H9 (cell line): ENCODE measurements at places on chromosomes 3 and 15.

GRCh38 chr3:134752761-134753461 is 42.1 kb upstream of the EPHB1 start:
- no peak for DNase-seq

DNA sequence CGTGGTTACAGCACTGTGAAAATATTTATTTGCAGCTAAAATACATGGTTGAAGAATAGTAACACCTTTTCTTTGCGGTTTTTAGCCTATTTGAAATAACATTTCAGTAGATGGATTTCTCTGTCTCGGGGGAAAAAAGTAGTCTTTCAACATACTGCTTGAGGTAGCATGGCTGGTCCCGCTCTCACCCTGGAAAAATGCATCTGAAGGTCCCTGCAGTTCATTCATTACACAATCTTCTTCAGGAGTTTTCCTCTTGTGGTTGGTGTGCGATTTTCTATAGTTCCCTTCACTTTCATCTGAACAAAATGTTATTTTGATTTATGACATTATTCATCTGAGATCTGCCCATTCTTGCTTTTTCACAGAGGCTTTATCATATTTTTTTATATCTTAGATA is 75.9 kb downstream of the STRIT1 start:
- DNase-seq = no peak

GRCh38 chr3:57709559-57709958 is 16.7 kb upstream of the DENND6A start:
- DNase-seq = no peak

DNA sequence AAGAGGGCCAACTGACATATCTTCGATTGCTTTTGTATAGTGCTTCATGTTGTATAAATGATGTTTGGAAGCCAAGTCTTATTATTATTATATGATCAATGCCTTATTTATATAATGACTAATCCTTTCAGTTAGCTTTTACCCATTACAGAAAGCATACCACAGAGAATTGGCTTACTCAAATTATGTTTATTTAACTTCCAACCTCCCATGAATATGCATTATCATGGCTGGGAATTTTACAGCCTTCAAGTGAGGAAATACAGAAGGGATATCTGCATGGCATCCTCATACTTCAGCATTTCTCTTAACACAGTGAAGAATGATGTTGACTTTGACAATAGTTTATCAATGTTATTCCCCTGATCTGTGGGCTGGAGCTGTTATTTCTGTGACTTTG is 225.9 kb upstream of the GAP43 start:
- no peak for DNase-seq

DNA sequence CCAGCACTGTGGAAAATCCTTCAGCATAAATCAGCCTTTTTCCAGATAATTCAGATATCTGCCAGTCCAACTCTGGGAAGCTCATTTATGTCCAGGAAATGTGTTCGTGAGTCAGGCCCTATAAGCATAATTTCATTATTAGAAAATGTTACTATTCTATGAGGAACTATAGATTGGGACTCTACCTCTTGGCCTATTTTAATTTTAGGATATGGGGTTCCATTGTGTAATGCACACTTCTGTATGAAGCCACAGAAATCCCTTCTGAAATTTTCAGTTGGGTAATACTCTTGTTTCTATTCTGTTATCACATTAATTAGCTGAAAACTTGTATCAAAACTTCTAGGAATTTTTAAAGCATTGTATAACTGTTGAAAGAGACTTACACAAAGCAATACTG is 43.9 kb upstream of the IL12A start:
- no peak for DNase-seq

DNA sequence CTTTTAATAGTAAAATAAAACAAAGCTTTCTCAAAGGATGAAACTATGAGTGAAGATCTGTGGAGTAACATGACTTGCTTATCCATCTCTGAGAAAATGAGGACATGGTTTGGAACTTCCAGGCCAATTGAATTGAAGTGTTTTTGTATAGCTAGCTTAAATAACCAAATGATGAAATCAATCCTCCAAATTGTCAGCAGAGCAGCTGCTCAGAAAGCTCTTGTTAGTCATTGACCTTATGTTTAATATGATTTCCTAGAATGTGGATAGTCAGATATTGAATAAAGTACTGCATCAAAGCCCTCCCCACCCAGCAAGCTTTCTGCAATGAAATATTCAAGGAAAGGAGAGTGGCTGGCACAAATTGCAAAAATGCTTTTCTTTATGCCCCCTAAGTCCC is 437.2 kb downstream of the MFSD1 start:
- no peak for DNase-seq

DNA sequence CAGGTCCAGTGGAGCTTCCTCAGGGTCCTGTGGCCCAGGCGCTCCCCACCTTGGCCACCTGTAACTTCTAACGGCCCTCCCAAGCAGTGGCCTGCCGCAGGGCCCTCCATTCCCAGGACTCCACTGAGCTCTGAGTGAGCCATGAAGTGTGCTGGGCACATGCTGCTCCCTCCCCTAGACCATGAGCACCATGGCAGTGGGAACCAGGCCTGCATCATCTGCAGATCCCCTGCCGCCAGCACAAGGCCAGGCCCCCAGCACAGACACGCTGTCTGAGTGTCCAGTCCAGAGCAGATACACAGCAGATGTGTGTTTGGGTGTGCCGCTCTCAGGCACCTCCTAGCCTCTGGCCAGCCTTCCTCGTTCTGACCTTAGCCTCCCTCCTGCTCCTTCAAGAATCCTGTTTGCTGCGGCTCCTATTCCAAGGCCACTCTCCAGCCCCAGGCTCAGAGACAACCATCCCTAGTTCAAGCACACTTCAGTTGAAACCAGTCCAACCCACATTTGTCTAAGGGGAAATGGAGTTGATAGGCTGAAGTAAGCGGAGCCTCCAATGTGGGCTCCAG is 7.0 kb upstream of the KLF15 start:
- DNase-seq = no peak

- DNase-seq = peak; percentile 59
Measured at GRCh38 chr15:78075490-78076230, 1.9 kb downstream of the TBC1D2B start.

DNA sequence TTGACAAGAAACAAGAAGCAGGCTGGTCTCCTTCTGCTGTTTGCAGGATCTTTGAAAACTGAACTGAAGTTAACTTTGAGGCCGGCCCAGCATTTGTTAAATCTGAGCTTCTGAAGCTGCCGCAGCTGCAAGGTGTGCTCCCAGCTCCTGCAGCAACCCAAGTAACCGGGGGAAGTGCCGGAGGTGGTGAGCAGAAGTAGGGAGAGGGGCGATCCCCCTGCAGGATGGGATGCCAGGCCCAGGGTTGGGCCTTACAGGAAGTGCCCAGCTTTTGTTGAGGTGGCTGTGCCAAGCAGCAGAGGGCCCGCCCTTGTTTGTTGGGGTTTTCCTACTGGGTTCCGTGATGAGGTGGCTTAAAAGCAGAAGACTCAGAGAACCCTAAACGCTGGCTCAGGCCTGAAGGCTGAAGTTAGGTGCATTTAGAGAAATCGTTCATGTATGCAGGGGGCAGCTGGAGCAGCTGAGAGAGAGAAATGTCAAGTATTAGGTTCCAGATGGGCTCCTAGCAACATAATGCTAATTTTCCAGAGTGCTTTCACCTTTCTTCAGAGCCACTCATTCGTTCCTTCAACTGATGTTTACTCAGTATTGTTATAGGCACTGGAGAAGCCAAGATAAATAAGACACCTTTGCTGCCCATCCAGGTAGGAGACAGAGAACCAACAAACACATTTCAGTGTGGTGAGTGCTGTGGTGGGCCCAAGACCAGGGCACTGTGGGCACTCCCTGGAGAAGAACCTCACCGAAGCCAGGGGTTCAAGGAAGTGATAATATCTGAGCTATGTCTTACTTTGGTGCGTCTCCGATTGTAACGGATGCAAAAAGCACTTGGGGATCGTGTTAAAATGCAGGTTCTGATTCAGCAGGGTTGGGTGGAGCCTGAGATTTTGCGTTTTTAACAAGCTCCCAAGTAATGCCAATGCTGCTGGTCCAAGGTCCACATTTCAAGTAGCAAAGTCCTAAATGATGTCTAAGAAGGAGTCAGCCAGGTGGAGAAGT is 42.2 kb upstream of the PLCL2 start:
- DNase-seq = peak; percentile 47

GRCh38 chr3:49647741-49648140 is 26.4 kb upstream of the APEH start:
- no peak for DNase-seq

DNA sequence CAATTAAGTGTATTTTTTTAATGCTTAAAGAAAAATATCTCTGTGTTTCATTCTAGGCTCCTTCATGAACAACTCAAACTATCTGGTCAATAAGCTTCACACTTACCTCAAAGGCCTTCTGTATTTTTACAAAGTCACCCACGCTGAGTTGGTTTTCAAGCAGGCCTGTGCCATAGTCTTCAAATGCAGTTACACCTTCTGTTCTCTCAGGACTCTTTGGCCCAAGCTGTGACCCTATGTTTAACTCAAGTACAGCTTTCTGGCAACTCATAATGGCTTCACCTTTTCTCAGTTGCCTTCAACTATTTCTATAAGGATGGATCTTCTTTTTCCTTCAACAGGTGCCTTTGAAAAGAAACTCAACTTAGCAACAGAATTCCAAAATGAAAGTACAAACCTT is 587 bp downstream of the WDR49 start:
- DNase-seq = no peak

DNA sequence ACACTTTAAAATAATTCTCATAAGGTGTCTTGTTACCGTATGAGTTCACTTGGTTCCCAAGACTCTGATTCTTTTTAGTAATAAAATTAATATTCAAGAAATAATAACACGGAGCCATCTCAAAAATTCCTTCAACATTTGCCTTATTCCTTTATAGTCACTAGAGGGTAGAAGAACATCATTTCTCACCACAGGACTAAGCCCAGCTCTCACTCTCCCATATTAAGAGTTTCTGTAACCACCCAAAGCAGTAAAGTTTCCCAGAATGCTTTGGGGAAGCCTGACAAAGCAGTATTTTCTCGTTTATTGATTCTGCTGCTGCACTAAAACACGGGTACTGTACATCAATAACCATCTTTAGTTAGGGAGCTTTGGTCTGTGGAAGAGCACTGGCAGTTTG is 114.9 kb downstream of the MCTP2 start:
- no peak for DNase-seq

DNA sequence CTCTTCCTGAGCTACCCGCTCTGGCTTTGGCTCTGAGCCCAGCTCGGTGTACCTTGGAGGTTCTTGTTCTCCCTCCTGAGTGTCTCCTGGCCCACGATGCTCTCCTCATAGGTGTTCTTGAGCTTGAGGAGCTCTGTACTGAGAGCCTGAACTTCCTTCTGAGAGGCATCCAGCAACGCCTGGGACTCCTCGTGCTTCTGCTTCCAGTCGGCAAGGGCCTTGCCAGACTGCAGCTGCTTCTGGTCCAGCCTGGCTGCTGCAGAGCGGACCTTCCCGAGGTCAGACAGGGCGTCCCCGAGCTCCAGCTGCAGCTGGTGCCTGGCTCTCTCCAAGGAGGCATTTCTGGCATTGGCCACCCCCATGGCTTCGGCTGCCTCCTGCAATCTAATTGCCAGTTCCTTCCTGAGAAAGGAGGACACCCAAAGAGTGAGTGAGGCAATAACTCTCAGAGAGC is 99.8 kb downstream of the MYH15 start:
- no peak for DNase-seq

GRCh38 chr3:18787441-18787840 is 360.9 kb upstream of the KCNH8 start:
- DNase-seq = no peak

GRCh38 chr3:107634099-107634489 is 111.3 kb downstream of the BBX start:
- DNase-seq = no peak

GRCh38 chr3:137032465-137033120 is 74.8 kb downstream of the IL20RB start:
- DNase-seq = peak; percentile 96

GRCh38 chr3:1404270-1404962 is 311.6 kb downstream of the CNTN6 start:
- DNase-seq = peak; percentile 40

DNA sequence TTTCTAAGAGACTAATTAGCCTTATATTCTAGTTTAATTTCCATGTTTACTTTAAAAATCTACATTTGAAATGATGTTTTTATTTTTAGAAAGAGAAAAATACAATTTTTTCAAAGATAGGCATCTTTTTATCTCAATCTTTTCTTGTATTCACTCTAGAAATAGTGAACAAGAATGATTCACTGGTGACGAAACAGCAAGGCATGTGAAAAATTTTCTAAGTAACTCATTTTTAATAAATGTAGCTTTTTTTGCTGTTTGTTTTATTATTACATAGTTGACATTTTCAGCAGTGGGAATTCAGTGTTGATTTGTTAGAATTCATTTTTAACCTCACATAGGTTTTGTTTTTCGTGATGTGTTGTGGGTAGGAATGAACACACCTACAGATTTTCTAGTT is 1226.4 kb downstream of the NSUN3 start:
- no peak for DNase-seq

- DNase-seq = no peak
Measured at GRCh38 chr3:169072494-169072893, 591.0 kb downstream of the MECOM start.

DNA sequence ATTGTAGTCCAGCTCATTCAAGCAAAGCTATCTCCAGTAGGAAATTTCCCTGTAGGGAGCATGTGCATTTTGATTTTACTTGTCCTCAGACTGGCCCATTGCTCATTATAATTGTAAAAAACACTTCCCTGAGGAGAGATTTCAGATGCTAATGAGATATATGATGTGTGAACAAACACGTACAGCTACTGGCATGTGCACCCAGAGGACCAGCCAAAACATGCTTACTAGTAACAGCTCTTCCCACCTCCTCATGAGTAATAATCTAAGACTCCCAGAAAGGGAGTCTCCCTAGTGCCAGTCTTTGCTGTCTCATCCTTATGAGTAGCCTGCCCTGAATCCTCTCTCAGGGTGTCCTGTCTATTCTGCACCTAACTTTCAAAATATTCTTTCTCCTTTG is 43.4 kb downstream of the FBXO22 start:
- DNase-seq = no peak

- peak; percentile 69 for DNase-seq
Measured at GRCh38 chr15:73318463-73319351, 50.1 kb downstream of the HCN4 start.

GRCh38 chr3:112143689-112144088 is 10.6 kb upstream of the GCSAM start:
- DNase-seq = no peak

DNA sequence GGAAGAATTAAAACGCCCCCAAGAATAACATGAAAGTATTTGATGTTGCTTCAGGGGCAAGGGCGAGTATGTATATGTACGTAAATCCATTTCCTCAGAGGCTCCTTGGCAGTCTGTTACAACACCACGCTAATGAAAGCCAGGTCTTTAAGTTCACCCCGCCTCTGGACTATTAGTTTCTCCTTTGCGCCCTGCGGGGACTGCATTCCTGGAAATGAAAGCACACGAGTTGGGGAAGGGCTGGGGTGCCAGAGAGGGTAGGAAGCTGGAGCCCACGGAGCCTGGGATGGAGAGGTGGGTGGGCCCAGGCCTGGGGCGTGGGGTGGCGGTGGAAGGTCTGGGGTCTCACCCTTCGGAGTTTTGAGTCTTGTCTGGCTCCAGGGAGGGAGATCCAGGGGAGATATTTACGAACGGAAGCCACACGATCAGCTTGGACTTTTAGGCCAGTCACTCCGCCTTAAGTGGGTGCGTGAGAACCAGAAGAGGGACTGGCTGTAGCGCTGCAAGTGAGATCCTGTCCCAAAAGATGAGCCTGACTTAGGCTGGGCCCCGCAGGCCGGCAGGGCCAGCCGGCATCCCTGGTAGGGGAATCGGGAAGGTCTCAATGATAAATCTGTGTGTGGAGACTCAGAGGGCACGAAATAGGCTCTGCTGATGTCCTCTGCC is 1.6 kb upstream of the PLCL2 start:
- peak; percentile 34 for DNase-seq
